Daoy (cell line): ENCODE measurements at places on chromosomes 7 and 10. TPM values are rescaled to one million over a fixed set of nuclear protein-coding genes. Genes with fewer than 3 reads are reported as not detected.

DNA sequence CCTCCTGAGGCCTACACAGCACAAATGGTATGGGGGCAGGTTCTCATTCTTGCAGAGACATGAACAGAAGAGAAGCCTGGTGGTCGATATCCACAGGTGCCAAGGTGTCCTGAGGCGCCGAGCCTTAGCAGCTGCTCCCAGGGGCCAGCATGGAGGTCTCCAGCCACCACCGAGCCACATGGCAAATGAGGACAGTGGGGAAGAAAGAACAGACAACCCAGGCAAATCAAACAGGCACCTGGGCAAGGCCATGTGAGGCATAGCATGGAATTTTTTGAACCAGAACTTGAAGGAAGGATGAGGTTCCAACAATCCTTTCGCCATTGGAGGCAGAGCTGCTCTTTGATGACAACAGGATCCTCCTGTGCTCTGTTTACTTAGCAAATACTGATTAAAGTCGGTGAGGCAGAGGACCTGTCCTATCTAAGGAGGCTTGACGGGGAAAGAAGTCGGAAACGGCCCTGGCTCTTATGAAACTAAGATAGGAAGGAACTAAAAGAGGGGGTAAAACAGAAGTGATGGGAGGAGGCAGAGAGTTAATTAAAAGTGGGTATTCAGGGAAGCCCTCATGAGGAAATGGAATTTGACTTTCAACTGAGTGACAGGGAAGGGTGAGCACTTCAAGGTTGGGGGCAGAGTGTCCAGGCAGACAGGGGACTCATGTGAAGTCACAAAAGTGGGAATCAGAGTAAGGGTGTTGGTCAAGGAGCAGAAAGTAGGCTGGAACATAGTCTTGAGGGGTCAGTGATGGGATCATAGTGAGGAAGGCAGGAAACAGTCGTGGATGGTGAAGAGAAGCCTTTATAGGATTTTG lies 8.6 kb upstream of the CALML3 start:
- no peak for DNase-seq

DNA sequence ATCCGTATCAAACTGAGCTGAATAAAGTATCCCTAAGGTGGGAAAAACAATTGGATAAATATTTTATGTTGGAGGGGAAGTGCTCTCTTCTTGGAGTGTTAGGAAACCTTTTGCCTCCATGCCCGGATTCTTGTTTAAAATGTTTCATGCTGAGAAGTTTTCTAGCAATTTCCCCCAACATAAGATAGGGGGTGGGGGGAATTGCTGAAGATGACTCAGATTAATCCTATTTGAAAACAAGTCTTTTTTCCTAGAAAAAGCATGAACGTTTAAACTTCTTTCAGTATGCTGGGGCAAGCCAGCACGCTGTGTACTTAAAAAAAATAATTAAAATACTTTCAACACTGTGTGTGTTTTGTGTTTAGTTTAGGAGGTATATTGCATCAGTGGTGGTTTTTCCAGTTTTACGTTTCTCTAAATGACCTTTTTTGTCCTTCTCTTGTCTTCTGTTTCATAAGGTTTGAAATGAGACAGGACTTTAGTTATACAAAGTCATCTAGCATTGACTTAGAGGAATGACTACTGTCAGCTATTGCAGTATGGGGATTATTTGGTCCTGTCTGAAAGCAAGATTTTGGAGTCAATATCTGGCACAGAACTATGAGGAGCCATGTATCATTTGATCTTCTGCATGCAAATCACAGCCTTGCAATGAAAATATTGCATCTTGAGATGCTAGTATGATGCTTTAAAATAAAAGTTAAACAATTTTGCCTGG lies 295.9 kb downstream of the GATA3 start:
- DNase-seq = no peak

DNA sequence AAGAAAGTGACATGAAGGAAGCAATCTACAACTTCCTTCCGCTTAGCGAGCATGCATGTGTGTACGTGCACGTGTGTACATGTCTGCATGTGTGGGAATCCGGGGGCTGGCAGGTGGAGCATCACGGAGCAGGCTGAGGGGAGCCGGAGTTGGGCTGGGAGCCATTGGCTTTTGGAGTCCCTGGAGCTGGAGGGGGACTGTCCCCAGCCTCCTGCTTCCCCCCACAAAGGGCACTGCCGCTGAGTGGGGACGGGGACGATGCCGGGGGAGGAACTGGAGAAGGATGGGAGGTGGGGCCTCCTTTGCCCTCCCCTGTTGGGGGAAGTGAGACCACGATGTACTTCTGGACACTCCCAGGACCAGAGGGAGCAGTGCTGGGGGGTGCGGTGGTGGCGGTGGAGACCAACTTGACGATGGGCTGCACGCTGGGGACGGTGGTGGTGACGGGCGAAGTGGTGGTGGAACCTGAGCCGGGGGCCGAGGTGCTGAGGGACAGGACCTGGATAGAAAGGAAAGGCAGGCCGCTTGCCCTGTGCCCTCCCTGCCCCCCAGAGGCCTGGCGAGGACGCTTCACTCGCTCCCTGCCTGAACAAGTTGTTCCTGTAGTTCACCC lies 5.8 kb downstream of the AP4M1 start:
- no peak for DNase-seq

- DNase-seq = no peak
Measured at GRCh38 chr10:100730725-100731406, 14.5 kb upstream of the PAX2 start.

TAF3 gene
- total RNA-seq = 2.1 TPM in 2 replicates

IL15RA gene
- 6.4 and 8.3 TPM in 2 replicates for total RNA-seq
